ENCODE measurements at places on chromosomes 12 and 14.

DNA sequence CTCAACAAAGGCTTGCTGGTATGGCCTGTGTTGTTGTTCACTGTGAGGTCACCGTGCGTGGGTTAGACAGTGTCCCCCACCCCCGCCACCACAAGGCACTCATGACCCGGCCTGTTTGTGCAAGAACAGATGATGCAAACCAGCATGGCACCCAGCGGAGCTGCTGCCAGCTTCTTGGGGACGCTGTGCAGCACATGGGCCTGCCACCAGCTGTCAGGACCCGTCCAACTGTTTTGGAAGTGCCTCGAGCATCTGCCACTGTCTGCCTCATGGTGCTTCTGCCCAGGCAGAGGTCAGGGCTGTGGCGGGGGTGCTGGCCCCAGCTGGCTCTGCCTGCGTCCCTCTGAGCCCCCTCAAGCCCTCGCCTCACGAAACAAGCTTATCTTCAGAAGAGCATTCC is 1.5 kb downstream of the ASB2 start:
- DNase-seq = no peak

DNA sequence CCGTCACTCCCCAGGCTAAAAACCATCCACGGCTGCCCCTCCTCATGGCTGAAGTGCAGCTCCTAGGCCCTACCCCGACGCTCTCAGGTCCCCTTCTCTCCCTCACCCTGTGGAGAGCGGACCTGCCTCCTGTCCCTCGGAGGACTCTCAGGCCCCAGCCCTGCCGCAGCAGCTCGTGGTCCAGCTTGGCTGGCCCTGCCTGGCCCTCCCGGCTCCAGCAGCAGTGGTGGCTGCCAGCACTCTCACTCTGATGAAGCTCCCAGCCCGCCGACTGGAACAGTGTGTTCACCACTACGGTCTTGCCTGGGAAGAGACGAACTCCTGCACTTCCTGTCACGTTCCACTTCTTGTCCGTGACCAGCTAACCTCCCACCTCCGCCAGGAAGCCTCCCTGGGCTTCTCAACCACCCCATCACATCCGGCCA is 11.1 kb downstream of the BAG5 start:
- no peak for DNase-seq

DNA sequence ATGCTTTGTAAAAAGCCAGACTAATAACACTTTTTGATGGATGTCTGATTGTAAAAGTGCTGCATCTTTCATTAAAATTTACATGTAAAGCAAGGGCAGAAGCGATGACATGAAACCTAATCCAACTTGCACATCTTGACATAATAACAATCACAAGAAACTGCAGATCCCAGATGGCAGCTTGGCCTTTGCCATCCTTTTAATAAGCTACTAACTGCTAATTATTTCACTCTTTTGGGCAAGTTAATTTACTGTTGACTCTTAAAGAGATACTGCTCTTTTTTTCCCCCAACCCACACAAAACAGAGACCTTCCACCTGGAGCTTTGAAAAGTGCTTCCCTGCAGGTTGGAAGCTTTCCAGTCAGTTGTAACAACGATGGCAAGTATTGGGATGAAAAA is 137.5 kb downstream of the NRXN3 start:
- DNase-seq = no peak

- DNase-seq = no peak
Observed at GRCh38 chr12:124947013-124947412, 32.6 kb upstream of the UBC start.

- no peak for DNase-seq
Observed at GRCh38 chr14:97065305-97066067, 268.3 kb downstream of the VRK1 start.

DNA sequence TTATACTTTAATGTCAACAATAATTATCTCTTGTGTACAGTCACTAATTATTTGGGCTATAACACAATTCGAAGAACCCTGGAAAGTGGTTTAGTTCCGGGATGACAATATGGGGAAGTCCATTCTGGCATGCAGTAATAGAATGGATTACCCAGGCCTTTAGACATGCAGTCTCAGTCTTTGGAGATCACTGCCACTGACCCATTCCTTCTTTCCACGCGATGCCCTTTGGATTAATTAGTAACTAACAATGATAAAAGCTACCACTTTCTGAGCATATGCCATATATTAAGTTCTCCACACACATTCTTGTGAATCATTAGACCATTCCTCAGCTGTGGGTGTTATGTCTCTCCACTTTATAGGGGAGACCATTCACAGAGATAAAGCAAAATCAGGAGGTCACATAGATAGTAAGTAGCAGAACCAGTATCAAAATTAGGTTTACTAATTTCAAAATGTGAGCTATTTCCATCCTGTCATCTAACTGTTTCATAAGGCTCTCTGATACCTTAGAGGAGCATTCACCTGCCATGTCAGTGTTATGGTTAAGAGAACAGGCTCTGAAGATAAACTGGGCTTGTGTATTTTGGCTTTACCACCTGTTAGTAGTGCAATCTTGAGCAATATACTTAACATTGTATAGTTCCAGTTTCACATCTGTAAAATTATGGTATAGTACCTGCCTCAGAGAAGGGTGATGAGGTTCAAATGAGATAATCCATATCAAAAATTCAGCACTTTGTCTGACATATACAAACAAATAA is 27.2 kb upstream of the KCNJ8 start:
- no peak for DNase-seq

GRCh38 chr12:47725893-47726292 is 603 bp upstream of the ENDOU start:
- no peak for DNase-seq

- no peak for DNase-seq
Observed at GRCh38 chr12:90017316-90017715, 308.7 kb upstream of the ATP2B1 start.

- DNase-seq = no peak
Observed at GRCh38 chr12:905261-906031, 44.0 kb downstream of the RAD52 start.

DNA sequence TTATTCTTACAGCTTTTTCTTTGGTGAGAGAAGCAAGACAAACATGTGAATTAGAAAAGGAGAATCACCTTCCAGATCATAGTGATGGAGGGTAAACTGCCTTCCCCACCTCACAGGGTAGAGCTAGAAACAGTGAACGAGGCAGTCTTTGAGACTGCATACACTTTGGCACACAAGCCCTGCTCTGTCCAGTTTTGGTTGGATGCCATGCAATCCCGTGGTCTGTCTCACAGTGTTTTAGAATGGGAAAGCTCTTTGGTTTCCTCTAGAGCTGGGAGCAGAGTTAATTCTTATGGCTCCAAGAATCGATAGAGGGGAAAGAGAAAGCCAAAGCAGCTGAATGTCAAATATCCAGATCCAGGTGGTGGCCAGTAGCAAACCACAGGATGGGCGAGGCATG is 21.9 kb downstream of the TDP1 start:
- no peak for DNase-seq

GRCh38 chr12:77796775-77797174 is 33.9 kb upstream of the NAV3 start:
- DNase-seq = no peak

DNA sequence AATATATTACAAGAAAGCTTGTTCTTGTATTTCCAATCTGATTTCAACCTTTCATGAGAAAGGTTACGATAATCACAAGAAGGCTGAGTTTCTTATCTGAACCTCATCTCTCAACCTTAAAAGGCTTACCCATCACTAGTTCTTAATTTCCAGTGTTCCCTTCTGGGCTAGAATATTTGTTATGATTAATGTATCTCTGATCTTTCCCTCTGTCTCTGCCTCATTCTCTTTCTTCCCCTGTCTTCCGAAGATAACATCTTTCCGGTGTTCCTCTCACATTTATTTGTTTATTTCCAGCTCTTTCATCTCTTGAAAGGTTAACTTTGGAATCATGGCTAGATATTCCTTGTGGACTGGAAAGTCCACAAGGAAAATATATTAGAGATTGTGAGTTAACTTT is 255.9 kb downstream of the SLC6A15 start:
- DNase-seq = no peak

DNA sequence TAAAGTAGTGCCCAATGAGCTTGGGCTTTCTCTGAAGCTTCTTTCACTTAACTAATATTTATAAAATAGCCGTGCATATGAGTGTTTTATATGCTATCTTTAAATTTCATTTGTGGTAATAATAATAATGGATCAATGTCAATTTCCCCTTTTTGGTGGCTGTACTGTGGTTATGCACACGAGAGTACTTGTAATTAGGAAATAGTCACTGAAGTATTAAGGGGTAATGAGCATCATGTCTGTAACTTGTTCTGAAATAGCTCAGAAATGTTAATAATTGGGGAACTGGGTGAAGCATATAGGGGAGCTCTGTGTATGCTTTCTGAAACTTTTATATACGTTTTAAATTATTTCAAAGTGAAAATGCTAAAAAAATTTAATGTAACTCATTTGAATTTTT is 7.0 kb upstream of the RNASE8 start:
- no peak for DNase-seq

DNA sequence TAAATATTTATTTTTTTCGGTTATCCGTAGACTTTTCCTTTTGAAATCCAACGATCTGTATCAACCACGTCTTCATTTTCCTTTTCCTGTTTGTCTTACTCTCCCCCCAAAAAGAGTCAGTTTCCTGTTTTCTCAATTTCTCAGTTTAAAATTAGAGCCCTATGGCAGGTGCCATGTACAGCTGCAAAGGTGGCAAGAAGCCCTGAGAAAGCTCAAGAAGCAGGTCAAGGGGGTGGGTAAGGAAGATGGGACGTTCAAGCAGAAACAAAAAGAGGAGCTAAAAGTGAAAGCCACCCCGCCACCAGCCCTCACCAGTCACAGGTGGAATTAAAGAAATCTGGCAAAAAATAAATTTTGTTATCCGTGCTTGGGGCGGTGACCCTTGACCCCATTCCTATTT is 26.7 kb downstream of the SLC35E3 start:
- DNase-seq = no peak
